ENCODE measurements at places on chromosomes 12 and 14. TPM values are rescaled to one million over a fixed set of nuclear protein-coding genes. Genes with fewer than 3 reads are reported as not detected.

DNA sequence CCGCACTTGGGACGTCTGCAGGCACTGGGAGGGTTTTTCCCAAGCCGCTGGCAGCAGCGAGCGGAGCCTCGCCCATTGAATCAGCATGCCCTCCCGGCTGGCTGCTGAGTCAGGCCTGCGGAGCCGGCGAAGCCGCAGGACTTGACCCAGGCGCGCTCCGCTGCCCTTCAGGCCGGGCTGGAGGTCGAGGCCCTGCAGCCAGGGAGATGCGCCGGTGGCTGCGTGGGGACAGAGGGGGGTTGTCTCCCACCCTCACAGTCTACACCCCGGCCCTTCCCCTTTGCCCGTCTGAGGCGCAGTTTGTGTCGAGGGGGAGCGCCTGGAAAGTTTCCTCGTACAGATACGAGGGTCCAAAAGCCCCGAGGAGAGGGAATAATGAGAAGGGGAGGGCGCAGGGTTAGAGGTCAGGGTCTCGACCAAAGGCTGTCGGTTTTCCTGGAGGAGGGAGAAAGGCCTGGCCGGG is 759 bp upstream of the KLC1 start:
- DNase-seq, result peak; percentile 79

The ZDHHC22 gene
- under 0.01 TPM for total RNA-seq

The SOAT2 gene
- total RNA-seq, result not detected

- no peak for DNase-seq
Observed at GRCh38 chr14:68987653-68988036, 8.5 kb upstream of the ACTN1 start.

DNA sequence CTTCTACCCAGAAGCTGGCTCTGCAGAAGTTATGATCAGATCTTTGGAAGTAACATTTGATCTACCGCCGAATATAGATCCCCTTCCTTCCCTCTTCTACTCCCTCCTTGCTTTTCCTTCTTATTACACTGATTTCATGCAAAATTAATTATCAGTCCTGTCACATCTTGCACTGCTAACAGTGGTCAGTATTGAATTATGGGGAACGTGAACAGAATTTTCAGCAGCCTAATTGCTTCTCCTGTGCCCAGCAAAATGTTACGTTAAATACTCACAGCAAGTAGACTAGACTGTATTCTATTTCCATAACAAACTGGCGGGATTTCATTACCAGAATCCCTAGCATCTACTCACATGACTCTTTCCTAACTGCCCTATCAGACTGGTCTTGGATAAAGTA is 596.9 kb downstream of the DIO2 start:
- no peak for DNase-seq

DNA sequence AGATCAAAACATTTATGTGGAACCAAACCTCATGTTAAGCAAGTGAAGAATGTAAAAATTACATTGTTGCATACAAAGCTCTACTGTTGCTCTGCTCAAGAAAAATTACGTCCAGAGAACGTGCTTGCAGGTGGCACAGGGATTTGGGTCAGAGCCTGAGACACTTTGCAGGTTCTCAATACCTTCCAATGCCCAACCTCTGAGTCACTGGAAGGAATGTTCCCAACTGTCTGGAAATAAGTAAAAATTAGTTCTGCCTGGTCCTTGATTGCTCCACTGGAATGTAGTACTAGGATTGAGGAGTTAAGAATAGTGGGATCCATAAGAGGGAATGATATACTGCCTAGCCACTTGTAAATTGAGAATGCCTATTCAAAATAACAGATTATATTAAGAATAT is 2.8 kb upstream of the IFNG start:
- no peak for DNase-seq

The PSEN1 gene
- total RNA-seq, result 29.9 TPM

GRCh38 chr12:7271893-7272514 is 31.9 kb upstream of the ACSM4 start:
- DNase-seq, result peak; percentile 7

The SOX5 gene
- 2.4 TPM for total RNA-seq

DNA sequence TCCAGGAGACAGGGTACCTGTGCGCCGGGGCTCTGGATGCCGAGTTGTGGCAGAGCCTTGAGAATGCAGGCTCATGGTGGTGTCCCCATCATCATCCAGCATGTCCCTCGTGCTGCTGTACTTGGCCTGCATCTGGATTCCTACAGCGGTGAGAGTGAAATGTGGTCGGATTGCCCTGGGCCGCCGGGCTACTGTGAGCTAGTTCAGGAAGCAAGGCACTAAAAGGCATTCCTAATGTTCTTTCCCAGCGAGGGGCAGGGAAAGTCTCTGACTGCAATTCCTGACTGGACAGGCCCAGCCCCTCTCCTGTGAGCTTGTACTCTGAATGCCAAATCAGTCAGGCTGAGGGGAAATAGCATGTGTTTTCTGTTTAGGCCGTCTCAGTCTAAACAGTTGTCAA is at the start of gene CLEC1A:
Gene CLEC1A (minus strand): TSS at position 195 of the 400 bp plus-strand sequence. CDS start 63 bp downstream, at position 132.
- no peak for DNase-seq

DNA sequence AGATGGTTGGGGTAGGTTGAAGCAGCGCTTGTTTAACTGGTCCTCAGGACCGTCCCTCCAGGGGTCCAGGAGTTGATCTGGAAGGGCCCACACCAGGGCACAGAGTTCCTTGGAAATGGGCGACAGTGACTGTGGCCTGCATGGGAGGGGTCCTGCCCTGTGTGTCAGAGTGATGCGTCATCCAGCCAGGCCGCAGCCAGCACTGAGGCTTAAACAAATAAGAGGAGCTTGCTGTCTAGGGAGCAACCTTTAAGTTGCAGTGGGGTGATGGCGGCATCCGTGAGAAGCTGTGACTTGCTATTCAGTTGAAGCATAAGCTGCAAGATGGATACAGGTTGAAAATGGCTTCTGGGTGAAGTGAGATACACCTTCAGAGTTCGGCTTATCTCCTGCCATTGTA is 20.2 kb downstream of the DCAF4 start:
- DNase-seq, result no peak

DNA sequence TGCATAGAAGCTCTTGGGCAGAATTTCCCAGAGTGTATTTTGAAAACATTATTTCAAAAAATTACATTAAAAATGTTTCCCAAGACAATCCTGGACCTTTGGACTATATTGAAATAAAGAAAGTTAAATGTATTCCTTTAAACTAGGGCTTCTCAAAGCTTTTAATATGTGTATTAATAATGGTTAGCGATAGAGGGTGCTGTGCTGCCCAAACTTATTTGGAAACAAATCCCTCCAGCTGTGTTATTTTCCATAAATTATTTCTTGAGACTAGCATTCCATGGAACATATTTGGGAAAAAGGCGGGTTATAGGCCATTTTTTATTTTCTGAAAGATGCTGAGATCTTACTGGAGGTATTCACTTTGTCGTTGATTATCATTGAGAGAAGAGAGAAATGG is 397.8 kb upstream of the MIS18BP1 start:
- DNase-seq, result no peak

The KRT78 gene
- total RNA-seq, result not detected

DNA sequence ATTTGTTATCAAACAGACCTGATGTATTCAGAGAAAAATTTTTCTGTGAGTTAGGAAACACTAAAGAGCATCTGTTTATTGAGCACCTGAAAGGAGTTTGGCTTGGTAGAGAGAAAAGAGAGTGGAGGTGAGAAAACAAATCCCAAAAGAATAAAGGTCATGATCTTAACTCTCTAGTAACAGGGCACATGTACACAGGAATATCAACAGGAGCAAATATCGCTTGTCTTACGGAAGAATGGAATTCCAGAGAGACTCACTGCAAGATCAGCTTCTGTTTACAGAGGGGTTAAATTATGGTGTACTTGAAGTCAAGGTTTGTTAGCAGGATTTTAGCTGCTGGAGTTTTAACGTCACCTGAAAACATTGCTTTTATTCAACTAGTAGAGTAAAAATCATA is 78.8 kb downstream of the SPPL3 start:
- no peak for DNase-seq

DNA sequence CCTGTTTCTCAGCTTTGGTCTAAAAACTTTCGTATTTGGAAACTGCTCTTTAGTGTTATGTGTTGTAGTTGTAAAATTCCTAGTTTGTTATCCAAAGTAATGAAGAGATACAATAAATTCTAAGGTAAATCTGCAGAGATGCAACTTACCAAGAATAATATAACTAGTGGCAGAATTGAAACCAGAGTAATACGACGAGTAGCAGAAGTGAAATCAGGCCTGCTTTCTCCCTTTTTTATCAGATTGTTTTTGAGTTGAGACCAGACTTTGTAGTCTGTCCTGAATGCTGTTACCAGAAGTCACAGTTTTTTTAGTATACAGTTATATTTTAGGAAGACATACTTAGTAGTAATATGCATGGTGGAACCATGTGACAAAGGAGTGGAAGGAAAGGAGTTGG is 12.5 kb downstream of the PAPOLA start:
- DNase-seq, result no peak

GRCh38 chr14:33207467-33208017 is 268.9 kb downstream of the NPAS3 start:
- no peak for DNase-seq

The ZCRB1 gene
- total RNA-seq, result 33.6 TPM

GRCh38 chr14:89455412-89455811 is 38.4 kb upstream of the FOXN3 start:
- DNase-seq, result no peak

DNA sequence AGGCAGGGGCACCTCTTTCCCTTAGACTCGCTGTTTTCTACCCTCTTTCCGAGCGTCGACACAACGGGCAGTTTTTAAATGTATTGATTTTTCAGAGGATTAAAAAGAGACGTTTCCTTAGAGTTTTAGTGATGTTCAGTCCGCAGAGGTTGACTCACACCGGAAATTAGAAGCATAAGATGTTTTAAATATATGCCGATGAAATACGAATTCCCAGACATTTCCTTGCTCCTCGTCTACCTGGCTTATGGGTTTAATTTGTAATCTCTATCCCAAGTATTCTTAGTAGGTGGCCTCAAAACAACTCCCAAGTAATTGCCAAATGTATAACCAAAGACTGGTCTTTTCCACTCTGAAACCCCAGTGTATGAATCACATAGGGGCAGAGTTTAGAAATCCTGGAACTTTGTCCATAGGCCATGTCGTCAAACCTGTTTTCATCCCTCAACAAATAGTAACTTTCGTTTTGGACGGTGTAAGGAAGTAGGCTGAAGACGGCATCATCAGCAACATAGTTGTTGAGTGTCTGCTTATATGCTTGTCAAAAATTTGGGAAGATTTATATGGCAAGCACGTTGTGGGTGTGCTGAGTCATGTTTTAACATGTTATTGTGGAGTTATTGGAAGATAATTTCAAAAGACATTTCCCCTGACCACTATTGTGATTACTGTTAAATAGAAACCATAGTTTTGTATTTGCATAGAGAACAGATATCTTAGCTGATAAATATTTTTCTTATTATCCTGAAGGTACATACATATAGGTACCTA is 824 bp downstream of the TBK1 start:
- peak; percentile 79 for DNase-seq

DNA sequence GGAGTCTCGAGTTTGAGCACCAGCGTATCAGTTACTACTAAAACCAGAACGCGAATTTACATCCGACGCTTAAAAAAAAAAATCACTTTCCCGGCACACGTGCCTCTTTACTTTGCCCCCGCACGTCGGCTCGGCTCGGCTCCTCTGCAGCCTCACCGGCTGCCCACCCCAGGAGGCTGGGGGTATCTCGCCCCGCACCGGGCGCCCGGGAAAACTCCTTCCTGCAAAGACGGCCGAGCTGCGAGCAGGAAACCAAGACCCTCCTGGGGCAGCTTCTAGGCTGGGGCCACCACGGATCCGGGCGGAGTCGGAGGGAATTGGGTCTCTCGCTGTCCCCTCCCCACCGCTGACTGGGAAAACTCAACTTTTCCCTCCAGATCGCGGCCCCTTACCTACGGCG is 610 bp downstream of the VSIG10 start:
- DNase-seq, result no peak

The MLXIP gene
- 7.8 TPM for total RNA-seq

The LRIG3 gene
- total RNA-seq, result 11.5 TPM

DNA sequence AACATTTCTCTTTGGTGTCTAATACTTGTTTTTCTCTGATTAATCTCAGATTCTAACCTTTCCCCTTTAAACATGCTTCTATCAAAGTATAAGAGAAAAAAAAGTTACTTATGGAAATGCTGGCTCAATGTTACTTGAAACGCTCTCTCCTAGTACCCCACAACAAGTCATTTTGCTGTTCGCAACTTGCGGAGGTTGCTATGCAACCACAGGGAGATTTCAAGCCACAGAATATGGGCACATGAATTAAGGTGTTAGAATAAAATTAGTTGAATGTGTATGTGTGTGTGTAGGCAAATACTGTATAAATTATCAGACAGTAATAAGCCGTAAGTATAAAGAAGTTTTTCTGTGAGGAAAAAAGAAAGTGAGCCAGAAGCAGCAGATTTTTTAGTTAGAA is 80.6 kb downstream of the CCDC59 start:
- DNase-seq, result no peak

DNA sequence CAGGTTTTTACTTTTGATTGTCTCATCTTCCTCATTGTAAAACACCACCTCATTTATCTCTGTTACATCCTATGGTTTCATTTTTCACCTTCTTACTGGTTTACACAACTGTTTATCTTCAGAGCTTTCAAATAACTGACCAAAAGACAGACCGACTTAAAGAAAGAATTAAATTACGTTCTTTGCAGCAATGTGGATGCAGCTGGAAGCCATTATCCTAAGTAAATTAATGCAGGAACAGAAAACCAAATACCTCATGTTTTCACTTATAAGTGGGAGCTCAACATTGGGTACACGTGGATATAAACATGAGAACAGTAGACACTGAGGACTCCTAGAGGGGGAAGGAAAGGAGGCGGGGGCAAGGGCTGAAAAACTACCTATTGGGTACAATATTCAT is 729.0 kb upstream of the USP15 start:
- no peak for DNase-seq

The PPHLN1 gene
- total RNA-seq, result 76.2 TPM

The FLRT2 gene
- 7.5 TPM for total RNA-seq

The RNASE2 gene
- not detected for total RNA-seq

DNA sequence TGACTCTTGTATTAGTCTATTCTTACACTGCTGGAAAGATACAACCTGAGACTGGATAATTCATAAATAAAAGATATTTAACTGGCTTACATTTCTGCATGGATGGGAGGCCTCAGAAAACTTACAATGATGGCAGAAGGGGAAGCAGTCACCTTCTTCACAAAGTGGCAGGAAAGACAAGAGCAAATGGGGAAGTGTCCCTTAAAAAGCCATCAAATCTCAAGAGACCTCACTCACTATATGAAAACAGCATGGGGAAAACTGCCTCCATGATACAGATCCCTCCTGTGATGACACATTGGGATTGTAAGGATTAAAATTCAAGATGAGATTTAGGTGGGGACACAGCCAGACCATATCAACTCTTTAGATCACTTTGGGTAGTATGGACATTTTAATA is 83.7 kb downstream of the TMTC3 start:
- DNase-seq, result no peak

All from LHCN-M2 (cell line).